ENCODE measurements at places on chromosomes 5 and 9.

DNA sequence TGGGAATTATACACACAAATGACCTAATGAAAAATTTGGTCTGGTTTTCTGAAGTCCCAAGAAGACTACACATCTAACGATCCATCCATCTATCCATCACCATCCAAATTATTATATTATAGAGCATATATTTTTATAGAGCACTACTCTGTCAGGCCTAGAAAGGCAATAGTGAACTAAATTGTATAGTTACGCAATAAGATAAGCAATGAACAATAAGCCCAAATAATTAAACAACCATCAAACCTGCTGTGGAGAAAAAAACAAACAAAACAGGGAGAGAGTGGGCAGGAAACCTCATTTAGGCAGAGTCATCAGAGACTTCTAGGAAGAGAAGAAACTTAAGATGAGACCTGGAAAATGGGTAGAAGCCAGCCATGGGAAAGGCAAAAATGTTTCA, 59.7 kb downstream of the MTX3 start:
- DNase-seq: no peak

DNA sequence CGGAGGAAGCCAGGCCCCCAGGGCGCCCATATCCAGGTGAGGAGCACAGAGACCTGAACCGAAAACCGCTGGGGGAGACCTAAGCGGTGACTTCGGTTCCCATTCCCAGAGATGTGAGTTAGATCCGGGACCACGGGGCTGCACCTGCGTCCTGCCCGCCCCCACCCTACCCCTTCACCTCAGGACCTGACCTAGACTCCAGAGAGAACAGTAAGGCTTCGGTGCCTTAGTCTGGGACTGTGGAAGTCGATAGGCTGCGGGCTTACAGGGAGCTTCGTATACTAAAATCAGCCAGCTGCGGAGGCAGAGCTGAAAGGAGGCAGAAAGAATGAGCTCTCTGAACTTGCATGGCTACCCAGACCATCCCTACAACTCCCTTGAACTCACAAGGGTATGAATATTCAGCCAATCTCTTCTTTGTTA, 518 bp upstream of the FAM13B start:
- DNase-seq: no peak

GRCh38 chr5:149036970-149037369, 25.9 kb downstream of the SH3TC2 start:
- DNase-seq: no peak

- DNase-seq: no peak
These were observed 9.2 kb downstream of the STC2 start for GRCh38 chr5:173318881-173319620.

DNA sequence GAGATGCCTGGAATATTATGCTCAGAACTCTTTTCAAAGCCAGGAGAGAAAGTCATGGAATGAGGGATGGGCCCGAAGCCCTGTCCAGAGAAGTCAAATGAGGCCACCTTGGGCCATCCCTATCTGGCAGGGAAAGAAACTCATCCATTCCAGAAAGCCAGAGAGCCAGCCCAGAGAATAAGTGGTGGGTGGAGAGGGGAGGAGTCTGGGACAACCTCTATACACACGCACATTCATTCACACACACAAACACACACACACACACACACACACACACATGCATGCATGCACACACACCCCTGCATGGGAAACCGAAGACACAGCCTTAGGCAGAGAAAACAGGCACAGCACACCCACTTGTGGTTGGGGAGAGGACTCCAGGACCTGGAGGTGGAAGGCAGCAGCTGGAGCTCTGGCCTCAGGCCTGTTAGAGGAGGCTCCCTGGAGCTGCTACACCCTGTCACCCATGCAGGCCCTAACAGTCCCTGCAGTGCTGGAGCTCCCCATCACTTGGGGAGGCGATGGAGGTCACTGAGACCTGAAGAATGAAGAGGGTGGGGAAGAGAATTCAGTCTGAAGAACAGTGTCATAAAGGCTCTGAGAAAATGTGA, 38.0 kb downstream of the TGFBI start:
- DNase-seq: no peak

DNA sequence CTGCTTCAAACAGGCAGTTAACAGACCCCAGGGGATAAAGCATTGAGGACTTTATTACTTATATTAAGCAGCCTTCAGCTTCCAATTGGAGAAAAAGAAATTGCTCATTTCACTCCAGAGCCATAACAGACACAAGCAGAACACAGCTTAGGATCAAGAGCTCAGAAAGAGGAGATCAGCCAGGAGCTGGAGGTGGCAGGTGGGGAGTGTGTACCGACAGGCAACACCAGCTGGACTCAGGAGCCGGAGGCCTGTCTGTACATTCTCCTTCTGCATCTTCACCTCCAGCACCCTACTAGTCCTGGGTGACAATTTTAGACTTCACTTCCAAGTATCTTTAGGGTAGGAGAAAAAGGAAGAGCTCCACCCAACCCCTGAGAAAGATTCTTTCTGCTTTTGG, 35.8 kb downstream of the NRG2 start:
- DNase-seq: no peak

Data from effector CD4-positive, alpha-beta T cell (primary cell).